Left cardiac atrium (tissue), 4 donors: ENCODE measurements at places on chromosomes 6 and 20. TPM values are rescaled to one million over a fixed set of nuclear protein-coding genes. Genes with fewer than 3 reads are reported as not detected.

Gene KIFC1
- 0.31 TPM for total RNA-seq

Gene FAM209A
- total RNA-seq = not detected

Gene PRND
- total RNA-seq = not detected

Gene IL20RA
- 3.5 TPM for total RNA-seq

Gene OLIG3
- not detected for total RNA-seq

Gene SLC4A11
- total RNA-seq = 0.52 TPM

Gene C20orf202
- not detected for total RNA-seq

Gene HSP90AB1
- 662 TPM for total RNA-seq

Gene PAK5
- not detected for total RNA-seq

Gene TAF8
- total RNA-seq = 20.5 TPM

Gene RBPJL
- total RNA-seq = not detected

Gene DSN1
- total RNA-seq = 5.0 TPM

Gene LPIN3
- 12.1 TPM for total RNA-seq

Gene ECT2L
- 2.8 TPM for total RNA-seq

Gene WFDC5
- not detected for total RNA-seq
